Memory B cell (primary cell): ENCODE measurements at places on chromosomes 13 and 19.

DNA sequence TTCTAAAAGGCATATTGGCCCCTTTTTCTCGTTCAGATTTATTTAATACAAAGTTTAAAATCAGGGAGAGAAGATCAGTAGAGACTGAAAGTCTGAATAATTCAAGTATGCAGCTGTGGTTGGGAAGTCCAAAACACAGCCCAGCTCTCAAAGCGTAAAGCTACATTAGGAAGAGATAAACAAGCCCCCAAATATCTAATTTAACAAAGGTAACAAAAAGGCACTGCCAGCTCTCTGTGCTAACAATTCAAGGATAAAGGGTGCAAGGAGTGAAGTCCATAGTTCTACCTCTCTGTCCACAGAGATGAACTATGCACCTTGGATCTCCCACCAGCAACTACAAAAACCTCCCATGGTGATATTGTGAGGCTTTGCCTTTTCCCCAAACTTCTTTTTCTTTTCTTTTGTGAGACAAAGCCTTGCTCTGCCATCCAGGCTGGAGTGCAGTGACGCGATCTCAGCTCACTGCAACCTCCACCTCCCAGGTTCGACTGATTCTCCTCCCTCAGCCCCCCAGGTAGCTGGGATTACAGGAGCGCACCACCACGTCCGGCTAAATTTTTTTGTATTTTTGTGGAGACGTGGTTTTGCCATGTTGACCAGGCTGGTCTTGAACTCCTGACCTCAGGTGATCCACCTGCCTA lies 104.4 kb downstream of the LHFPL6 start:
- DNase-seq = no peak

DNA sequence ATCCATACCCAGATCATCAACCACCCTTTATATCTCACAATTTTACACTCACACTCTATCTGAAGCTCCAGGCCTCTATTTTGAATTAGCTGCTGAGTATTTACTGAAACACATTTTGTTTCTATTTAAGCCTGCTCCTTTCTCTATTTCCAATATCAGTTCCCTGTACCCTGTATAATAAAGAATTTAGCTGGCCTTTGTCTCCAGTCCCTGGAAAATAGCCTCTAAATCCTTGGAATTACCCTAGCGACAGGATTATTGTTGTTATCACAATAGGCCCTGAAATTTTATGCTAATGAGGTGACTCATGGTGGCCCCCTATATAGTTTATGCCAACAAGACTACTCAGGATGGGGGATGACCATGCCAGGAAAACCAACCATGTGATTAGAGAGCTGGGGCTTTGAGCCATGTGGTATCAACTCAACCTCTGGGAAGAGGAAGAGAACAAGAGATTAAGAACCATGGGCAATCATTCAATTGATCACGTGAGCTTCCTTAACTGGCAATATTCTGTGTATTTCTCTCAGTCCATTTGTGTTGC lies 72.7 kb downstream of the KATNAL1 start:
- DNase-seq = no peak

DNA sequence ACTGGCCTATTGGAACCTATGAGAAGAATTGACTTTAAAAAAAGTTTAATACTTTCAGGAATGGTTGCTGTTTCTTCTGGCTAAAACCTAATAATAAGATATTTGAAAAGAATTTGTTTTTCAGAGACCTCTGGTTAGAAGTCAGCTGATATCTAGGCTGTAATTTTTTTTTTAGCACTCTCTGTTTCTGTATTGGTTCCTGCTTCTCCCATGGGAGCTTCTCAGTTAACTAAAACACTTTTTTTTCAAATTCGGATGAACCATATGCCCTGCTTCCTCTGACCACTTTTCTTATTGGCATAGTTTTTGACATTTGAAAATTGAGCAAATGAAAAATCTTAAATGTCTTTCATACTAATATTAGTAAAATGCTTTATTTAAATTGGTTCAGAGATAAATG lies 163.5 kb upstream of the SLC10A2 start:
- DNase-seq = no peak

DNA sequence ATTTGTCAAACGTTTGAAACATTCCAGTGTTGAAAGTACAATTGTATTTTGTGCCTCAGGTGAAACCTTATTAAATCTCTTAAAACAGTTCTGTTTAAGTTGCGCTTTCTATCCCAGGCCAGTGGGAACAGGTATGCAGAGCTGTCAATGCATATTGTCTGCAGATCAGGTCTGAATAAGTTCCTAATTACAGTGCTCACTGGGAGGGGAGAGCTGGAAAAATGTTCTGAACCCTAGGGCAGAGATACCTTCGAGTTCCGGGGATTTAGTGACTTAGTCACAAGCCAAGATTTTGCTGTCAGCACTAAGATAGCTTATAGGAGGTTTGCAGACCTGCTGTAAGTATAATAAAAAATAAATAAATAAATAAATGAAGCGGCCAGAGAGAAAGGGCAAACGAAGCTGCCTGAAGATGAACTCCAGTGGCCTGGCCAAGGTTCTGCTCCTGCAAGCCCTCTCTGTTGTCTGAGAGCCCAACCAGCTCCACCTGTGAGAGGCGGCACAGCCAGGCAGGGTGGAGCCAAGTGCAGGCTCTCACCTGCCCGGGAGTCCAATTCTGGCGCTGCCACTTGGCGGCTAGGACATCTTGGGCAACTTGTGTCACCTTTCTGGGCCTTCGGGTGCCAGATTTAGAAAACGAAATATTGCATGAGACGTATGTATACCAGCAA lies 97.9 kb upstream of the SLC7A1 start:
- DNase-seq = no peak

DNA sequence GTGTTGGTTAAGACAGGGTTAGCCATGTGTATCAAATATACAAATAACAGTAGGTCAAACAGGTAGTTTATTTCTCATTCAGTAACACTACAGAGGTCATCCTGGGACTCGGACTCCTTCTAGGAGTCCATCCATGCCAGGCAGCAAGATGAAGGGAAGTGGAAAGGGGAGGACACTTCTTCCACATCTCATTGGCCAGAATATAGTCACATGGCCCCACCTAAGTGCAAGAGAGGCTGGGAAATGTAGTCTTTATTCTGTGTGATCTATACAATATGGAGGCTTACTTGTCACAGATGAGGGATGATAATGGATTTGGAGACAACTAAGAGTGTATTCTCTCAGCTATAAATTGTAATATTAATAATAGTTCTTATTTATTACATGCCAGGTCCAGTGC lies 31.1 kb downstream of the RDH8 start:
- DNase-seq = no peak
